ENCODE measurements at places on chromosomes 3 and 15.

DNA sequence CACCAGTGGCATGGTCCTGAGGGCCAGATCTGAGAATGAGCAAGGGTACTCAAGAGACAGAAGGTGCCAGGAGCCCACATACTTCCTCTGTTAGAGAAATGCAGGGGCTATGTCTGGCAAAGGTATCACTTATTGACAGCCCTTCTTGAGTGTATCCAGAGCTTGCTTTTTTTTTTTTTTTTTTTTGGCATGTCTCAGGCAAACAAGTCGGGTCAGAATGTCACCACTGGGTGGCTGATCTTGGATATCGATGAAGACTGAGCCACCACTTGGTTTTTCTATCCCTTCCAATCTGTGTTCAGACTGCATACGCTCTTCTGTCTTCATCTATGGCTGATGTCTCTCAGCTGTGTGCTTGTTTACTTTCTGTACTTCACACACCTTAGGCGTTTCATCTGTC is 363.4 kb upstream of the C2CD4B start:
- DNase-seq = no peak

GRCh38 chr3:176293276-176293675 is 904.0 kb downstream of the TBL1XR1 start:
- DNase-seq = no peak

DNA sequence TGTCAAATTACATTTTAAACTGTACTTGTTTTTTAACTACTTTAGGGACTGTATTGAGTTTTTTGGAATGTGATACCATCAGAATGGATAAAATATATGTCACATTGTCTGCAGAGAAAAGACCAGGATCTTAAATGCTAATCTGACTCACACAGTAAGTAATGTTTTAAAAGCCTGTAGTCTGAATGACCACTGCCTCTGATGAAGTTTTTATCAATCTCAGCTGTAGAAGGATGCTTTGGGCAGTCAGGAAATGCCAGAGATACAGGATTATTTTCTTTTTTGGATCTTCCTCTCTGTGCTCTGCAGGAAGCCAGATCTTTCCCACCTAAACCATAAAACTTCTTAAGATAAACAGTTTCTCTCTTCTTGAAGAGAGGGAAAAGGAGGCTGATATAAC is 73.1 kb upstream of the PRTG start:
- no peak for DNase-seq

DNA sequence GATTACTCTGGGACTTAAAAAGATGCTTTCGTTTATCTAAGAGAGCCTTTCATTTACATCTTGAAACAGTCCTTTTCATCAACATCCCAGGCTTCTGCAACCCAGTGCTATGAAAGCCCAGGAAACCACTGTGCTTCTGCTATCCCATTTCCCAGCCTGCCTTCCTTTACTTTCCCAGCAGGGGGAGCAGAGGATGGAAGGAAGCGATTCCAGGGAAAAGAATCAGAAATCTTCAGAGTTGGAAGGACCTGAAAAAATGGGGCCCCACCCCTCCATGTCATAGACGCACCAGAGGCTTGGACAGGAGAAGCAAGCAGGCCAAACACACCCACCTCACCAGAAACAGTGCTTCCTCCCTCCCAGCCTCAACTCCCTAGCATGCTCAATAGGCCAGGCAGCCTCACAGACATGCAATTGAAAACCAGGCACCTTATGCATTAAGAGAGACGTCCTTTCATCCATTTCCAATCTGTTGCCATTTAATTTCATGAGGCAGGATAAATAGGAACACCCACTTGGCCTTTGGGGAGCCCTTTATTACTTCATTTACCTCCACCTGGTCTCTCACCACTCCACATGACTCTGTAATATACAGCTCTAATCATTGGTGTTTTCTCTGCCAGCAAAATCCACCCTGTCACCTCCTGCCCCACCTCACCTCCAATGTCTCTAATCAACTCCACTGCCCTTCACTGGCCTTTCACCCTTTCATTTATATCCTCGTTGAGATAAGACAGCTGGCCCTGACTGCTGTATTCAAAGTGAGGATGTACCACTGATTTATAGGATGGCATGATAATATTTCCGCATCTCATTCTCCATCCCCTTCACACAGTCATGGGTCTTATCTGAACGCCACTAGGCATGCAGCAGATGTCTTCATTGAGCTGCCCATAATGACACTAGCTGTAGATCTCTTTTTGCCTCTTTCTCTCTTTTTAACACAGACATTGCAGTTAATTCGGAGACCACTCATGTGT is 583.9 kb downstream of the NTRK3 start:
- DNase-seq = no peak

- DNase-seq = no peak
These were observed 1.2 kb upstream of the SPICE1 start for GRCh38 chr3:113516115-113516505.

Data from T-helper 22 cell (primary cell).